ENCODE measurements at places on chromosomes 12 and 14.

DNA sequence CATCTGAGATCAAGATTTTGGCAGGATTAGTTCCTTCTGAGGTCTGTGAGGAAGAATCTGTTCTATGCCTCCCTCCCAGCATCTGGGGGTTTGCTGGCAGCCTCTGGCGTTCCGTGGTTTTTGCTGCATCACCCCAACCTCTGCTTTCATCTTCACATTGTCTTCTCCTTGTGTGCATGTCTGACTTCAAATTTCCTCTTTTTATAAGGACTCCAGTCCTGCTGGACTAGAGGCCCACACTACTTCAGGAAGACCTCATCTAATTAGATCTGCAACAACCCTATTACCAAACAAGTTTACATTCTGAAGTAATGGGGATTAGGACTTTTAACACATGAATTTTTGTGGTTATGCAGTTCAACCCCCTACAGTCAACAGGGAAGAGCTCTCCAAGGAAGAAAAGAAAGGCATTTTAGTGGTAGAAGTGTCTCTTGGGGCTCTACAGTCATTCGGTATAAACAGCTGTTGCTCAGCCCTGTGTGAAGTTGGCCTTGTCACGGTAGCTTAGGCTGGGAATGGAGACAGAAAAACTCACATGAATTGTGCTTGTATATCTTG, 89.7 kb downstream of the CAND1 start:
- DNase-seq, result peak; percentile 96

DNA sequence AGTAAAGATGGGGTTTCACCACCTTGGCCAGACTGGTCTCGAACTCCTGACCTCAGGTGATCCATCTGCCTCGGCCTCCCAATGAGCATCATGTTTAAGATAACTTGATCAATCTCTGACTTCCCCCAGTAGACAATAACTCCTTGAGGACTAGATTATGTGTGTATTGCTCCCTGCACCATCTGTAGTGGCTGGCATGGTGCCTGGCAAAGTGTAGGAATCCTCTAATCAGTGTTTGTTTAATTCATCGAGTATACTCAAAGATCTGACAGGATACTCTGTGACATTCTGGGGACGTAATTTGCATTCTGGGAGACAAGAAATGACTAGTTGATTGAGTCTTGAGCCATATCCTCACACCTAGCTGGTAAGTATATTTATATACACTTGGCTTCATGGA, 873.5 kb upstream of the TMEM132C start:
- DNase-seq, result no peak

GRCh38 chr14:74941676-74942097, 13.7 kb downstream of the PGF start:
- peak; percentile 56 for DNase-seq

DNA sequence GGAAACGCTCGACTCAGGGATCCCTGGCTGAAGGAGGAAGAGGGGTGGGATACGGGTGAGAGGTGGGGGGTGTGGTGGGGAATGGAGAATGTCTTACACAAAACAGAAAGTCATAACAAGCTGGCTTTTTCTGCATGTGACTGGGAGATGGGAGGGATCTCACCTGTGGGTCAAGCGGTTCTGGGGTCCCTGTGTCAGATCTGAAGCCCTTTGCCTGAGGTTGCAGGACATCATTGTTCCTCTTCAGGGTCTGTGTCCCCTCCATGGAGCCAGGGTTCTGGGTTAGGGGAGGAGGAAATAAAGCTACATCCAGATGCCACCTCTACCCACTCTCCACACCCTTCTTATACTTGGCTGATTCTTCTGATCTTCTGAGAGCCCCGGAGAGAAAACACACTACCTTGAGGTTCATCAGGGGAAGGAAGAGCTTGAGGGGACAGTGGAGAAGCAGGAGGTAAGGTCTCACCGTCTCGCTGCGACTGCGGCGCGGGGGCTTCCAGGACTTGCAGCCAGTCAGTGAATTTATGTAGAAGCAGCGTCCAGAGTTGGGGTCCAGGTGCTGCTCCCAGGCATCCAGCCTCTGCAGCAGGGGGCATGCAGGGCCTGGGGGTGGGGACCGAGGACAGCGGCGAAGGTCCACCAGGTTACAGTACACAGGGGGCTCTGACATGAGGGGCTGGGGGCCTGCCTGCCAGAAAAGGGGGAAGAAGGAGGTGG, 2.5 kb downstream of the ARHGAP9 start:
- no peak for DNase-seq

- DNase-seq, result no peak
These were observed 3.2 kb downstream of the DACT1 start for GRCh38 chr14:58640959-58641358.

GRCh38 chr12:94100990-94101737, 47.2 kb upstream of the PLXNC1 start:
- peak; percentile 75 for DNase-seq
